Activated T-helper 1 cell treated with Interleukin-2 at 50 U/mL for 16 hours (primary cell): ENCODE measurements at places on chromosomes 11 and 22.

DNA sequence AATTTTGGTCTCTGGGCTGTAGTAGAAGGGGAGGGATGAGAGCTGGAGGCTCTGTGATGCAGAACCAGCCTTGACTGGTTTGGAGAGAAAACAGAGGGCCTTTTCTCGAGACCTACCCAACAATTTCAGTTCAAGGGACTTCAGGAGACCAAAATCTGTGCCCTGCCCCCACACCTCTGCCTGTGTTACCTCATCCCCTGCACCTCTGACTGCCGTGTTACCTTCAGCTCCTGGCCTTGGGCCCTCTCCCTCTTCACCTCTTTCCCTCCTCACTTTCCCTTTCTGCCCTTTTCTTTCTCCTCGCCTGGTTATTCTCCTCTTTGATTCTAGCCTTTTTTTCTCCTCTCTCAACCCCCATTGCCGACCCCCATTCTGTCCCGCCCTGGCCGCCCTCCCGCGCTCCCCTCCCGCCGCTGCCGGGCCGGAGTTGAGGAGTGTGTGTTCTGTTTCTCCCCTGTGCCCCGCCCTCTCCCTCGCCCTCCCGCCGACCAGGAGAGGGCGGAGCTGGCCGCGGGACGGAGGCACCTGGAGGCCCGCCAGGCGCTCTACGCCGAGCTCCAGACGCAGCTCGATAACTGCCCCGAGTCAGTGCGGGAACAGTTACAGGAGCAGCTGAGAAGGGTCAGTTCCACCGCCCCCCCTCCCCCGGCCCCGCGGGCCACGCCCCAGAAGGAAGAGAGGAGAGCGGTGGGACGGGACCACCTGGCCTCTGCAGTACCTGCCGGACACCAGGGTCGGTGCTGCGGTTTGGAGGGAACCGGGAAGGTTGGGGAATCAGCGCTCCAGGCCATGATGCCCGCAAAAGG lies 27.2 kb downstream of the PHLDB1 start:
- DNase-seq: no peak

- no peak for DNase-seq
Measured at GRCh38 chr11:121497176-121497998, 44.6 kb upstream of the SORL1-AS1 start.

- DNase-seq: no peak
Measured at GRCh38 chr11:23423104-23423503, 562.8 kb upstream of the CCDC179 start.

DNA sequence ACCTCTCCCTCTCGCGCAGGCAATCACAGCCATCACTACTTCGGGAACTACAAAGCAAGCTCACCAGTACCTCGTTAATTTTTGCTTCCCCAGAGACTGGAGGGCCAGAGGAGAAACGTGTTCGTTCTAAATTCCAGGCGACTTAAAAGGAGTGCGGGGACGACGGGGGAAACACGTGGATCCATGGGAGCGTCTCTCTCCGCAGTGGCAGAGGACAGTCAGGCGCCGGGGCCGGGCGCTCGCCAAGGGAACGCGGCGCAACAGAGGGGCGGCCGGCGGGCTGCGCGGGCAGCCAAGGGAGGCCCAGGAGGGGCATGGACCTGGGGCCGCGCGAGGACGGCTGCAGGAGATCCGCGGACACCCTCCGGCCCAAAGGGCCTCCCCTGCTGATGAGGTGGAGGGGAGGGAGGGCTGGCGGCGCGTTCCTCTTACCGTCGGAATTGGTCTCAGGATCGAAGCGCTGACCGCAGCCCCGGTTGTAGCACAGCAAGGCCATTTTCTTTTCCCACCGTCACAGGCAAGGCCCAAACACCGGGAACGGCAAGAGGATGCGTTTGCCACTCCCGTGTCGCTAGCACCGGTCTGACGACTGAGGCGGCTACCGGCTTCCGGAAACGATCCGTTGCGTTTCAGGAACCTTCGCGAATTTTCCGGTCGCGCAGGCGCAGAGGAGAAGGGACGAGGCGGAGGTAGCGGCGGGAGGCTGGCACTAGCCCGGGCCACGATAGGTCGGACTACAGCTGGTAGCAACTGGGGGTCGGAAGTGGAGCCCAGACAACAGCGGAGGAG lies at the start of gene CHORDC1:
CHORDC1 (minus strand) TSS at position 591 of the 789 bp plus-strand sequence; CDS start at position 496, 95 bp downstream.
- DNase-seq: peak; percentile 85

GRCh38 chr11:87866951-87867350 lies 308.3 kb downstream of the RAB38 start:
- no peak for DNase-seq

GRCh38 chr11:44509296-44509695 lies 56.2 kb upstream of the CD82 start:
- DNase-seq: no peak

DNA sequence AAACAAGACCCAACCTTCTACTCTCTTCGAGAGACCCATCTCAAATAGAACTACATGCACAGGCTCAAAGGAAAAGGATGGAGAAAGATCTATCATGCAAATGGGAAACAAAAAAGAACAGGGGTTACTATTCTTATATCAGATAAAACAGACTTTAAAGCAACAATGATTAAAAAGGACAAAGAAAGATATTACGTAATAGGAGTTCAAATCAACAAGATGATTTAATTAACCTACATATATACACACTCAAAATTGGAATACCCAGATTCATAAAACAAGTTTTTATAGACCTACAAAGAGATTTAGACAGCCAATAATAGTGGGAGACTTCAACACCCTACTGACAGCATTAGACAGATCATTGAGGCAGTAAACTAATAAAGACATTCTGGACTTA lies 536.6 kb upstream of the RAG2 start:
- DNase-seq: no peak

DNA sequence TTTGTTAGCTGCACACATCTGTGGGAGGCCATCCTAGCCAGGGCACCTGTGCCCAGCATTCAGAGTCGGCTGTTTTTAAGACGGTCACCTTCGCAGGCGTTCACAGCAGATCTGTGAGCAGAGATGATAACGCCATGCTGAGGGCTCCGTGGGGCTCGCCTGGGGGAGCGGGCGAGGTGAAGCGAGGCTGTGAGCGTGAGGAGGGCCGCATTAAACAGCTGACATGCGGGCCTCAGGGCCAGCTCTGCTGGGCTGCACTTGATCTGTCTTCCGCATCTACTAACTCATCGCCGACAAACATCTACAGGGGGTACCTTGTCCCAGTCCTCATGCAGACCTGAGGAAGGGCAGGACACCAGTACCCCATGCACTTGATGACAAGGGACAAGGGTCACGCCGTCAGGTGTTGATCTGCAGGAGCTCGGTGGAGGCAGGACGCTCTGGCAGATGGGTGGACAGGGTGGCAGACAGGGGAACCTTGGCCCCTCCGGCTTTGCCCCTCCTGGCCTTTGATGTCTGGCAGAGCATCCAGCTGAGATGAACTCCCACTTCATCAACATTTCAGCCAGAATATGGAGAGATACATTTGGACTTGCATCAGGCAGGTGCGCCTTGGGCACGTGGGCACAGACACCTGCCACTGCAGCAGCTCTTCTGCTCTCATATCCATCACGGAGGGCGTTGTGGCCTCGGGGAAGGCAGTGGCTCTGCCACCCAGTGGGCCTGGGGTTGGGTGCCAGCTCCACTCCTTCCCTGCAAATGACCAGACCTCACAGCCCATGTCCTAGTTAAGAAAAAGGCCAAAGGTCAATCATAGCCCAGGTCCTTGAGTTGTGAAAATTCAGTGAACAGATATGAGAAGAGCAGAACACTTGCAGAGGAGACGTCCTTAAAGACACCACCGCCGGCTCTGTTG lies 822.9 kb downstream of the BRD1 start:
- DNase-seq: no peak

- DNase-seq: no peak
Measured at GRCh38 chr22:49017482-49018329, 810.0 kb downstream of the BRD1 start.

- DNase-seq: no peak
Measured at GRCh38 chr11:32916994-32917393, 24.4 kb downstream of the QSER1 start.

DNA sequence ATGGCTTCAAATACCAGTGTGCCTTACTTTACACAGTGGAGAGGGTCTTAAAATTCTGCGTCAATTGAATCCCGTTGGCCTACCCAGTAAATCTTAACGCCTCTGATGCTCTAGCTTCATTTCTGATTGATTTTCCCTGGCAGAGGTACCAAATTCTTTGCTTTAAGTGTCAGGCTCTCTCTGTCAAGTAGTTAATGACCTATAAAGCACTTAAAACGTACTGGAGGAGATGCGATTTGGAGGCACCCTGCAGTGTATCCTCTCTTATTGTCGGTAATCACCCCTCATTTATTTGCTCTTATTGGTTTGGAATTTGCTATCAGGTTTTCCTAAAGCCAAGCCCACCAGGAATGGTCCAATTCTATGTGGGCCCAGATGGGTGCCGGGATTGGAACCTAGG lies 59.2 kb downstream of the NFAM1 start:
- DNase-seq: no peak

DNA sequence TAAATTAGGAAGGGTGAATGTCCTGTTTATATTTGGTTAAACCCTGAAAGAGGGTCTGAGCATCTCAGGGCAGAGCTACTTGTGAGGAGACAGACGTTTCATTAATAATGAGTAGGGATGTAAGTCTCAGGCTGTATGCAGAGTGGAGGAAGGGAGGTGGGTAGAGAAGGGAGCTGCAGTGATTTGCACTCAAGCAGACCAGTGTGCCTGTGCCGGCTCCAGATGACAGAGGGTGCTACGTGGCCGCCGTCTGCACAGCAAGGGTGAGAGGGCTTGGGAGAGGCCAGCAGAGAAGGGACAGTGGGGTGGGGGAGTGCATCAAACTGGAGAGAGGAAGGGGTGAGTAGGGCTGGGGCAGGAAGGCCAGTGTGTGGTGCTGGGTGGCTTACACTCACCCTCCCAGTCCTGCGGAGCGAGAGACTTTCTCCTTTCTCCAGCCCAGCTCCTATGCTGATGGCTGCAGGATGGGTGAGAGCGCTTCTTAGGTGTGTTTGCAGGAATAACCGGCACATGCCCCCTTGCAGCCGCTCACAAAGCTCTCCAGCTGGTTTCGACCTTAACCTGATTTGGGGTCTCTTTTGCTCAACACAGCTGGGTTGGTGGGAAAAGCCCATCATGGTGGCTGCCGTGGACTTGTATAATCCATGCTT lies 130.6 kb downstream of the ST3GAL4 start:
- DNase-seq: no peak

- no peak for DNase-seq
Measured at GRCh38 chr11:30585892-30586250, 282 bp downstream of the MPPED2 start.

DNA sequence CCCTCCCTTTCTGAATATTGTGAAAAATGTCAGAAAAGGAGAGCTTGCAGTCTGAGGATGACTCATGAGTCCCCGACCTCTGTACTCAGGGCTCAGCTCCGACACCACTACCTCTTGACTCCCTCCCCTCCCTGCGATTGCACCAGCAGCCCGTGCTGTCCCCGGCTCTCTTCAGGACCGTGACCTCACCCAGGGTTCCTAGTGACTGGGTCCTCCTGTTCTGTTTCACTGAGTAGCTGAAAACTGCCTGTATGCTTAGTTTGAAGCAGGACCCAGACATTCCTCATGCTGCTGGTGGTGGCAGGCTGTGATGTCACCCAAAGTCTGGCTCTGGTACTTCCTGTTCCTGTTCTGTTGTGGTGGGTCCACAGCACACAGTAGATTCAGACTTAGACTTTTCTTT lies 11.7 kb downstream of the PHRF1 start:
- DNase-seq: peak; percentile 51

DNA sequence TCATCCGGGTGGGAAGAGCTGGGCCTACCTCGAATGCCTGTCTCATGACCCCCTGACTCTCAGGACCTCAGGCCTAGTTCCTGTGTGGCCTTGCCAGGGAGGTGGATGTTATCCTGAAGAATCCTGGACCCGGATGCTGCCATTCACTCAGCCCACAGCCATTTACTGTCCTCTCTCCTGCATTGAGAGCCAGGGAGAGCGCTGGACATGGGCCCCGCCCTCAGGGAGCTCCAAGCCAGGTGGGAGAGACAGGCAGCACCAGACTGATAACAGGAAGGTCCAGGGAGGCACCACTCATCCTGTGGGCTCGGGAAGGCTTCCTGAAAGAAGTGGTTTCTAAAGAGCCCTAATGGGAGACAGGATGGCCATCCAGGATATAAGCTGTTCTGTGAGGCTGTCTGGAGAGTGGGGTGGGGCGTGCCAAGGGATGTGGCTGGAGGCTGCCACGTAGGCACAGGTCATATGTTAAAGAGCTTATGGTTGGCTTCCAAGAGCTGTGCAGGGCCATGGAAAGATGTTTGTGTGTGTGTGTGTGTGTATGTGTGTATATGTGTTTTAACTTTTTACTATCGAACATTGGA lies 8.6 kb downstream of the SERPINH1 start:
- no peak for DNase-seq

DNA sequence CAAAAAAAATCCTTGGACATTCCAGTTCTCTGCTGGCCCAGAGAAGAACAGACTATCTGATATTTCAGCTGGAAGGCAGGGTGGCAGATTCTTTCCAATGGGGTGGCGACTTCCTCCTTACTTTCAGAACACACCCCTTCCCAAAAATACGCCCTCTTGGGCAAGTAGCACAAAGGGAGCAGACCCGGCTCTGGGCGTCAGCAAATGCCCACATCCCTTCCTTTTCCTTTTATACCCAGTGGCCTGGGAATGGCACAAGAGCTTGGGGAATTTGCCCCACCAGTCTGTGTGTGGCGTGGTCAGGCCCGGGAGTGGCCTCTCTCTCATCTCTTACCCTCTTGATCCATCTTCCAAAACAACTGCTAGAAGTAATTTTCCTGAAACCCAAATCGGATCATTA lies 33.0 kb upstream of the NUP160 start:
- DNase-seq: no peak

DNA sequence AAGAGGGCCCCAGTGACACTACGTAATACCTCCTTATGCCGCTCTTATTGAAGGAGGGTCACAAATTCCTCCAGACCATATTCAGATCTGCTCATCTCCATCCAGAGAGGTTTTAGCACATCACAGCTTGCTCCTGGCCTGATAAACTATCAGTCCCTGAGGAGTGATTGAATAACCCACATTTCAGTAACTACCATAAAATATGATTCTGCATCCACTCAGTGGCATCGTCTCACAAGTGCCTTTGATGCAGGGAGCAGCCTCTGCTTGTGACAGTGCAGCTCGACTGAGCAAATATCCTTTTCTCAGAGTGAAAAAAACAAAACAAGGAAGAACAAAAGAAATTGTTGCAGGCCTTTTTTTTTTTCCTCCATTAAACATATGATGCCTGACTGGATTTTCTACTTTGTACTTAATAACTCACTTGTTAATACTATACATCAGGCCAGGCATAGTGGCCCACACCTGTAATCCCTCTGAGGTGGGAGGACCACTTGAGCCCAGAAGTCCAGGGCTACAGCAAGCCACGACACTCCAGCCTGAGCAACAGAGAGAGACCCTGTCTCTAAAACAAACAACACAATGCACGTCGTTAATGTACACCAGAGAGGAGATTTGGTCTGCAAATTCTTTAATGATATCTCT lies 64.5 kb downstream of the DDX10 start:
- no peak for DNase-seq
